Stimulated activated CD8-positive, alpha-beta memory T cell treated with anti-CD3 and anti-CD28 coated beads, Interleukin-7, amount 100 ng/mL, for 1 hour (primary cell): ENCODE measurements at places on chromosomes 2 and 18.

DNA sequence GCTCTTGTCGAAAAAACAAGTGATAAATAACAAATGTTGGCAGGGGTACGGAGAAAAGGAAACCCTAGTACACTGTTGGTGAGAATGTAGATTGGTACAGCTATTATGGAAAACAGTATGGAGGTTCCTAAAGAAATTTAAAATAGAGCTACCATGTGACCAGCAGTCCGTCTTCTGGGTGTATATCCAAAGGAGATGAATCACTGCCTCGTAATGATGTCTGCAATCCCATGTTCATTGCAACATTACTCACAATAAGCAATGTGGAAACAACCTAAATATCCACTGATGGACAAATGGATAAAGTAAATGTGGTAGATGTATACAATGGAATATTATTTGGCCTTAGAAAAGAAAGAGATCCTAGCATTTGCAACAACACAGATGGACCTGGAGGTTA, 50.6 kb downstream of the SLC16A14 start:
- no peak for DNase-seq

GRCh38 chr18:38307914-38308313, 742.3 kb upstream of the CELF4 start:
- no peak for DNase-seq

DNA sequence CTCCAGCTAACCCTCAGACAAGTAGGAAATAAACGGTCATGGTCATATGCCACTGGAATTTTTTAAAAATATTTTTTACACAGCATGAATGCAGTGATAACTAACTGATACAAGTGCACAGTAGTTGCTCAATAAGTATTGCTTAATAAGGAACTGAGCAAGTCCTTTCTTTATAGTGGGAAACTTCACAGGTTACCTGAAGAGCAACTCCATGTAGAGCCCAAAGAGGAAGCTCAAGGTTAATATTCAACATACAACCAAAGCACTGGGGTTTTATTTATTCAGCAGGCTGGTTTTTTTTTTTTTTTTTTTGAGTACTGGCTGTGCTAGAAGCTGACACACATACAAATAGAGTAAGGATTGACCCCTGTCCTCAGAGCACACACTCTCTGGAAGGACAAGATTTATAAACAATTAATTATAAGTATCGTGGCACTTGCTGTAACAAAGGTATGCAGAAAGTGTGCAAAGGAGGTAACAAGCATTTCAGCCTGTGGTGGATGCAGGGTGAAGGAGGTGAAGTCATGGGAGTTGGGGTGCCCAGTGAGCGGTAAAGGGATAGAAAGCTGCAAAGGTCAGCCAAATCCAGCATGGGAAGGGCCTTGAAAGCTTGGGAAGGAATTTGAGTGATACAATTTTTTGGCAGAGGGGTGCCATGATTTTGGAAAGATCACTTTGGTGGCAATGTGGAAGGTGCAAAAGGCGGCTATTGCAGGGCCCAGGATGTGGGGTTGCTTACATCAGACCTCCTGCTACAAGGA, 52.7 kb downstream of the ATOH8 start:
- no peak for DNase-seq

DNA sequence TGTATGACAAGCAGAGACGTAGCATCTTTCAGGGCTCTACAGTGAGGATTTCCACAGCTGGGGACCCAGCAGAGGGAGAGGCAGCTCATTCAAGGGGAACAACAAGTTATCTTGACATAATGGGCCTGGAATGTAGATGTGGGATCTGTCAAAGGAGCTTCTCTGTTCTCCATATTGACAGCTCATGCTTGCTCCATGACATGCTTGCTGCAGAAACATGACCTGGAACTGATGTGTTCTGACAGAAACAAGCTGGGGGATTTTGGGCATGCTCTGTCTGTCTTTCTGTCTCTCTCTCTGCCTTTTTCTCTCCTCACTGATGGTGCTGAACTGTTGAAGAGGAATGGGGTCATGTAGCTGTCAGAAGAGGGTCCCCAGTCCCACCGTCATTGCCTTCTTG, 79.6 kb downstream of the MMADHC start:
- no peak for DNase-seq

GRCh38 chr18:76754351-76754750, 68.0 kb upstream of the ZNF236 start:
- no peak for DNase-seq

GRCh38 chr2:197964720-197965119, 160.3 kb downstream of the PLCL1 start:
- DNase-seq = no peak

GRCh38 chr2:174749793-174750192, 14.5 kb downstream of the CHRNA1 start:
- no peak for DNase-seq

- DNase-seq = no peak
These were observed 62.7 kb downstream of the ZCCHC2 start for GRCh38 chr18:62585274-62586150.

- DNase-seq = no peak
These were observed 61.5 kb downstream of the VRK2 start for GRCh38 chr2:58107803-58108710.

DNA sequence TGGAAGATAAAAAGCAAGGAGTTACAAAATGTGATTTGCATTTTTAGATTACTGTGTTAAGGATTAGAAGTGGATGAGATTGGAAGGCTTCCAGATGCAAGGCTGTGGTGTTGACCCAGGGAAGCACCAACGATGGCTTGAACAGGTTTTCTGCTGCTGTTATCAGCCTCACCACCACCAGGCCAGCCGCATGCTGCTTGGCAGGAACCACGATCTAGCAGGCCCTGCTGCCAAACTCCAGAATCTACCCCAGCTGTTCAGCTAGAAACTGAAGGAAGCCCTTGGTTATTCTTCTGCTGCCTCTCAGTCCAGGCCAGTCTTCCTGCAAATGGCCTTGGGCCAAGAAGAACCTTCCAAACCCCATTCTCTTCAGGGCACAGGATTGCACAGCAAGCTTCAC, 133.9 kb downstream of the MTCL1 start:
- DNase-seq = no peak

GRCh38 chr2:99867770-99868169, 274.6 kb downstream of the AFF3 start:
- DNase-seq = no peak

DNA sequence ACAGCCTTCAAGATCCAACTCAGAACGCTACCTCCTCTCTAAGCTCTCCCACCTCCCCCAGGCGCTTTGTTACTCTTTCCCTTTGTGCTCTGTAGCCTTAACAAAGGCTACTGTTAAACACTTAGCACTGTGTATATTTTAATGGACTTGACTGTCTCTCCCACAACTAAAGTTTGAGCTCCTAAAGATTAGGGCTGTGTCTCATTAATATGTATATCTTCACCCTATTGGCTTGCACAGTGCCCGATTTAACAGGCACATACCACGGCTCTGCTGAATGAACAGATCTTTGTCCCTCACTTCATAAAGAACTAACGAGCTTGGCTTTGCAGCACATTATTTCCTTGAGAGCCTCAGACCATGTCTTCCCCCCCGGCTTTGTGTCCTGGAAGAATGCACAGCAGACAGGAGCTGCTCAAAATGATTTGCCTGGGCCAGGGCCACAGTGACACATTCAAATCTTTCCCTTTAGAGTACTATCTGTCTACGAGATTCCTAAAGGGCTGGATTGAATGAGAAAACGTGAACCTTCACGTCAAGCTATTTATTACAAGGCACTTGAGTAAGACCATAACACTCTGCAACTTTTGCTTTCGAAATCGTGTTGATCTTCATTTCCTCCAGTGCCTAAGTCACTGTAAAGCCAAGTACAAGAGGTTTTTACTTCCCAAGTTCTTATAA, 22.1 kb downstream of the ABHD3 start:
- no peak for DNase-seq

- no peak for DNase-seq
These were observed 40.5 kb upstream of the BMP10 start for GRCh38 chr2:68911709-68912108.

DNA sequence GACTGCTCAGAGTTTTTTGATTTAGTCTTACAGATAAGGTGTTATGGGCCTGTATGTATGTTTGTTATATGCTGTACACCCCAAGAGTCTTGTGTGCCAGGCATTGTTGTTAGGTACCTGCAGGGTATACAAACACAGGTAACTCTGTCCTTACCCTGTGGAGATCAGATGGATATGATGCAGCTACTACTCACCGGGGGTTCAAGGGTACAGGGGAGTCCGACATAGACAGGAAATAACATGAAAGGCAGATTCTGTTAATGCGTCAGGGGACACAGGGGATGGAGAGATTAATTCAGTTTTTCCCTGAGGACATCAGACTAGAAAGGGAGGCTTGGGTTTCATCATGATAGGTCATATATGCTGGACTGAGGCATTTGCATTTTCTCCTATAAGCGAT, 31.3 kb downstream of the TRAK2 start:
- no peak for DNase-seq

GRCh38 chr2:140422759-140423158, 1642.6 kb upstream of the NXPH2 start:
- no peak for DNase-seq

DNA sequence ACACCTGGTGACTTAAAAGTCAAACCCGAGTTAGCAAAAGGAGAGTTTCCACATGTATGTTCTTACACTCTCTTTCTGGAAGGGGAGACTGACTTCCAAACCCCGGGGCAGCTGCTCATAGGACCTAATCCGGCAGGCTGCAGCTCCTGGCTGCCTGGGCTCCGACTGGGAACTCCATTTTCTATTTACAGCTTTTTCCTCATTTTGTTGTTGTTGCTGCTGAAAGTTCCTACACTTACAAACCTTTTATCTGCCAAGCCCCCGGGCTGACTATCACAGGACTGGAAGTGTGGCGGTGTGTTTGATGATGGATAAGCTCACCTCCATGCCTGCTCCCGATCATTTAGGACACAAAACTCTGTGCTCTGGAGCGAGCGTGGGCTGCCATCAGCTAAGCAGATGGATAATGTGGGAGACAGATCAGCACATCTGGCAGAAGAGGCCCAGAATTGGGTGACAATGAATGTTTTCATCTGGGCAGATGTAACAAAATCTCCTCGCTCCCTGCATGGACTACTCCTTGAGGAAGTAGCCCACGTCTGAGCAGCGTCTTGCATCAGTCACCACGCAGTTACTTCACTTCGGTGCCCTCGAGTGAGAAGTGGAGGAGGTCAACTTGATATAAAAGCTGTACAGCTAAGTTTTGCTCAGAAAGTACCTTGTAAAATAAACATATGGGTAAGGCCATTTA, 114.4 kb upstream of the COPS8 start:
- DNase-seq = no peak
